CD4-positive, alpha-beta T cell treated with Interleukin-1 beta for 1 hour (primary cell): ENCODE measurements at places on chromosomes 12 and 14.
A peak's percentile ranks its signal among the peaks of the same experiment; 100 is the strongest.

GRCh38 chr12:50556273-50556672 is 51.5 kb downstream of the DIP2B start:
- DNase-seq, result no peak

DNA sequence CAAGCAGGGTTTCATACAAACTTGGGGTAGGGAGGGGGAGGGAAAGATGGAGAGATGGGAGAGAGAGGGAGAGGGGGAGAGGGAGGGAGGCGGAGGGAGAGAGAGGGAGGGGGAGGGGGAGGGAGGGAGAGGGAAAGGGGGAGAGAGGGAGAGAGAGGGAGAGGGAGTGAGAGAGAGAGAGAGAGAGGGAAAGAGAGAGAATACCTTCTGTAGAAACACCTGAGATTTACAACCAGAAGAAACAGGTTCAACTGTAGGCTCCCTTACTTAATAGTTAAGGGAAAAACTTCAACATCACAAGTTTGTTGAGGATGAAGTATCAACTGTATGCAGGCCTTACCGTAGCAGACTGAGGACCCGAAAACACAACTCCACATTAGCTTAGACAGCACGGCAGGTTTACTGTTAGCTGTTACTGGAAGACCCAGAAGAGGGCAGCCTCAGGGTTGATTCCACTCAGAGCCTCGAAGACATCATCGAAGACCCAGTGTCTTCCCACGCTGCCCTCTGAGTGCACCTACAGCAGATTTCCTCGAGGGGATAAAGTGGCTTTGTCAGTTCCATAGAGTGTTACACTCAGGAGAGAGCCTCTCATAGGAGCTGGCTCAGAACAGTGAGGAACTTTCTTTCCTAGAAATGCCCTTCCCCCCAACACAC is 72.4 kb downstream of the NT5DC3 start:
- no peak for DNase-seq

GRCh38 chr12:122085591-122085990 is 7.0 kb downstream of the MLXIP start:
- DNase-seq, result no peak

DNA sequence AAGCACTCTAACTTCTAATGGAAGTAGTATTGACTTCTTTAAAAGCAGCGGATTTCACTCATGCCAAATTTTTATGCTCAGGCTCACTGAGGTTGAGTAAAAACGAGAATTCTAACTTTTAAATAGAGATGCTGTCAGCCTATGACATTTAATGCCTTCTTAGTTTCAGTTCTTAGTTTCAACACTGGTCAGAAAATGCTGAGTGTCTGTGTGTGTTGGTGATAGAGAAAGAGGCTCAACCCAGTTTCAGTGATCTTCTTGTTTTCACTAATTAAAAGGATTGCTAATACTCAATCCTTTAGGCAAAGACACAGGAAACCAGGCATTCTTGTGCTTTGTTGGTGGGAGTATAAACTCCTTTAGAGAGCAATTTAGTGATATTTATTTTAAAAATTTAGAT is 31.0 kb downstream of the PEBP1 start:
- no peak for DNase-seq

DNA sequence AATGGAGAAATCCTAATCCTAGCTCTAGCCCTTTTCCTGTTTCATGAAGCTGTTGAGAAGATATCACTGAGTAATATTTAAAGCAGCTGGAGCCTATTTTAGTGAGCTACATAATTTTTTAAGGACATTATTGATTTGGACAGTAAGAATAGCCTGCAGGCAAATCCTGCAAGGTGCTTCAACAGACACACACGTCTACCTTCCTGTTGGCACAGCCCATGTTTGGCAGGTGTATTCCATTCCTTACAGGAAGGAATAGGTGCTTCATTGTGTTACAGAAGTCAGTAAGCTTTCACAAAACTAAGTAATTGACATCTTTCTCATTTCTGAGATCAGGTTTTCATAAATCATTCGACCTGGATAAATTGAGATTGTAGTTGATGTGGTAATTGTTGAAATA is 50.6 kb downstream of the FOXA1 start:
- no peak for DNase-seq

DNA sequence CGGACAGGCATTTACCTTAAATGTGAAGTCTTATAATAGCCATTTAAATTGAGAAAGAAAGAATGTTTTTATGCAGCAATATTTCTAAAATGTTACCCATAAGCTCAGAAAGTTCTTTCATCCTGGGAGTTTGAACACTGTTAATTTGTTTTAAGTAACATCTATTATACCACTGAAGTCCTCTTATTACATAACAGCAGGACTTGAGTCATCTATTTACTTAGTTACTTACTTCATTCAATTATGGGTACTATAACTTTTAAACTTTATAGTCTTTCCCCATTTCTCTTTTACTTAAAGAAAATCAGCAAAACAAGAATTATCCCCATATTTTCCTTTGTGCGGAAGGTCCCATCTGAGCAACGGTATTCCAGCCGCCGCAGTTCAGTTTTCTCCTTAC is 473.1 kb downstream of the ETNK1 start:
- DNase-seq, result no peak

DNA sequence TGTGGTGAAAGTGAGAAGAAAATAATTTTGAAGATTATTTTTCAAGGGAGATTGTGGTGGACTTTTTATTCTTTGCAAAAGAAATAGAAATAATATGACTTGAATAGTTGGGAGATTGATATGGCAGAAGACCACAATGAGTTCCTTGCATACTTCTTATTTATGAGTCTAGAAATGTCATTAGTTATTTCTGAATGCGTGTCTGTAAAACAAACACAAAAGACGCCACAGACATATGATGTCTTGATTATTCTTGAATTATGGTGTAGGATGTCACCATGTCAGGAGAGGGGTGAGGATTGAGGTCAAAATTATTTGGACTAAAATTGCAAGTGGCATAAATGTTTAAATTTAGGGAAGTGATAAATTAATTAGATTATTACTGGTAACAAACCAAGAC is 440.7 kb upstream of the PDE3A start:
- no peak for DNase-seq

GRCh38 chr14:68976160-68977067 is 2.7 kb downstream of the ACTN1 start:
- no peak for DNase-seq

GRCh38 chr12:32149489-32149888 is 42.8 kb downstream of the BICD1 start:
- DNase-seq, result no peak

DNA sequence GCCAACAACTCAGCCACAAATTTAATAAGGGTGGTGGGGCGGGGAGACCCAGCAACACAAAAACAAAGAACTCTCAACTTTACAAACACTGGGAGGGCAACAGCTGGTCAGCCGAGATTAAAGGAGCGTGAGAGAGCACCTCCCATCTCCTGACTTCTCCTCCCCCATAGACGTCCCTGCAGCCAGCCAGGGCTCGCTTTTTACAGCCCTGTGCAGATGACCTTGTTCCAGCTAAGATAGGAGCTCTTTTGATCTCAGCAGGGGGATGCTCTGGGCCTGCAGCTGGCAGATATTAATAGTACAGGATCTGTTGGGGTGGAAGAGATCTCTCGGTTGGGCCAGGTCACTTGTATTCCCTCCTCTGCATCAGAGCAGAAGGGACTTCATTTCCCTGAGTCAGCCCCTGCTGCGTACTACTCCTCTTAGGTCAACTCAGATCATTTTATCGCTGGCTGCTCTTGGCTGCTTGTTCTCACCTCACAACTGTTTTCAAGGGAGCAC is 475.8 kb downstream of the RAD51B start:
- DNase-seq, result no peak

- no peak for DNase-seq
These were observed 126.4 kb downstream of the RIMBP2 start for GRCh38 chr12:130589540-130590317.

GRCh38 chr12:107515446-107515958 is 170.1 kb upstream of the PWP1 start:
- peak; percentile 16 for DNase-seq

DNA sequence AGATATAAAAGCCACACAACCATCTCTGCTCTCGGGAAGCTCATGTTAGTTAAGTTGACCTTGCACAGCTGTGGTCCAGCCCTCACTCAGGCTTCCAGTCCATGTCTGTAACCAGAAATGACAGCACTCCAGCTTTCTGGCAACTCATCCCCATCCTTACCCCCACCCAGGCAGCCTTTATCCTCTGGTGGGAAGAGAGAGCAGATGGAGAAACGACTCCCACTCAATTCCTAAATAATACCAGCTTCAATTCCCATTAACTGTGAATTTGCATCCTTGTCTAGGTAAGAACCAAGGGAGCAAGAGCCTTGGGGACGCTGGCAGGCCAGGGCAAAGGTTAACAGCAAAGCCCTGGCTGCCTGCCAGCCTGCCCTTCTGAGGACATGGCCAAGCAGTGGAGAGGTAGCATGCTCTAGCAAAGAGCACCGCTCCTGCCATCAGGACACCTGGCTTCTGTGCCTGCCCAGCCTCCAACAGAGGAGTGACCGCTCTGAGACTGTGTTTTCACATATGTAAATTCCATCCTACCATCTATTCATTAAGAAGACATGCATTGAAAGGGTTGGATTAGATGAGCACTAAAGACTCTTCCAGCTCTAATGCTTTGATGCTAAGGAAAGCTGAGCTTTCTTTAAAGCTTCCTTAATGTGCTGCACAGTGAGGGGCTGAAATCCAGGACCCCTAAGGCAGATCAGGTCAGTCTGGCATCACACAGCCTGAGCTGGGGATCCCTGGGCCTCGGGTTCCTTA is 236.1 kb downstream of the GRIN2B start:
- DNase-seq, result no peak

- DNase-seq, result peak; percentile 10
These were observed 581 bp downstream of the PITPNM2 start for GRCh38 chr12:123150275-123150743.

DNA sequence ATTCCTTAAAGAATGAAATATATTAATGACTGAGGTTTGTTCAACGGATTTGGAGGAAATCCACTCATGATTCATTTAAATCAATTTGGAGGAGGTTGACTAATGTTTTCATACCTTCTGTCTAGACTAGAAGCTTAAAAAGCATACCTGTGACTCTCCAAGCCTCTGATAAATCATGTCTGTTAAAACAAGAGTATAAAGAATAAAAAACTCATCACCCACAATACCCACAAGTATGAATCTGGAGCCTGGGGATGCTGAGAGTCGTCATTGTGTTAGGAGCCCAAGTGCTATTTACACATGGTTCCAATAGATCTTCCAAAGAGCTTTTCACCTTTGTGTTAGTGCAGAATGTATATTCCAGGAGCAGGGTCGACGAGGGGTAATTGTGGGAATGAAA is 86.8 kb upstream of the ADAMTS20 start:
- no peak for DNase-seq

- no peak for DNase-seq
These were observed 81.2 kb downstream of the CFAP54 start for GRCh38 chr12:96570579-96570978.

DNA sequence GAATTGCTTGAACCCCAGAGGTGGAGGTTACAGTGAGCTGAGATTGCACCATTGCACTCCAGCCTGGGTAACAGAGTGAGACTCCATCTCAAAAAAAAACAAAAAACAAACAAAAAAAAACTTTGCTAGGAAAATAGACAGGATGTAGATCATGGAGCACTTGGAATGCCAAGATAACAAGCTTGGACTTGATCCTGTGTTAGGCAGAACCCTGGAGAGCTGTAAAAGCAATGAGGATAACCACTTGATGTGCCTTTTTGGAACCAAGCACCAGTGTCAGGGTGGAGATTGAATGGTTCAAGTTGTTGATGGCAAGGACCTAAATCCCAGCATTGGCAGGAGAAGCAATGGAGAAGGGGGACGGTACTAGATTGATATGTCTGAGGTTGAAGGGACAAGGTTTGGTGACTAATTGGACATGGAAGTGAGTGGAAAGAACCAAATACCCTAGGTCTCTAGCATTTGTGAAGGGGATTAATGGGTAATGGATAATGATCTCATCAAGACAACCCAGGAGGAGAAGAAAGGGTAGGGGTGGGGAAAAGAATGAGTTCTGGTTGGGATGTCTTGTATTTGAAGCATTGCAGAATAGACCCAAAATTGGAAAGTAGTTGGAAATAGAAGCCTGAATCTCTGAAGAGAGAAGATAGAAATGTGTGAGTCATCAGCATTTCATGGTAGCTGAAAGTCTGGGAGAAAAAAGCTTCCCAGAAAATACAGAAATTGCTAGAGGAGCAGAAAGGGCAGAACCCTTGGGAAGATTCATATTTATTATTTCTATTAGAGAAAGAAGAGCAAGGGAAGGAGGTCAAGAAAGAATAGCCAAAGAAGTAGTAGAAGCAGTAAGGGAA is 176.7 kb downstream of the NUAK1 start:
- DNase-seq, result no peak

DNA sequence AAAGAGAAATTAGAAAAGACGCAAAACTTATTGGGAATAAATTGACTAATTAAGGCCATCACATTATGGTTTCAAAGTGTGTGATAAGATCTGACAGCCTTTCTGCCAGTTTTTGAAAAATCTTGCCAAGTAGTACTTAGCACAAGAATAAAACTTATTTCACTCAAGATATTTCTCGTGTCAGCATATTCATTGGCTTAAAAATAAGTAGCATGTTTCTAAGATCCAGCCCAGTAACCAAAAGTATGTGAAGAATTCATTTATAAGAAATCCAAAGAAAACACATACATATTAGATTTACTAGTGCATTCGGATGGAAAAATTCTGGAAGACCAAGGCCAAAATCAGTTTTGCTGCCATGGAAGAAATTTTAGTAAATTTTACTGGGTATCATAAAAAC is 1135.0 kb downstream of the GALC start:
- no peak for DNase-seq

DNA sequence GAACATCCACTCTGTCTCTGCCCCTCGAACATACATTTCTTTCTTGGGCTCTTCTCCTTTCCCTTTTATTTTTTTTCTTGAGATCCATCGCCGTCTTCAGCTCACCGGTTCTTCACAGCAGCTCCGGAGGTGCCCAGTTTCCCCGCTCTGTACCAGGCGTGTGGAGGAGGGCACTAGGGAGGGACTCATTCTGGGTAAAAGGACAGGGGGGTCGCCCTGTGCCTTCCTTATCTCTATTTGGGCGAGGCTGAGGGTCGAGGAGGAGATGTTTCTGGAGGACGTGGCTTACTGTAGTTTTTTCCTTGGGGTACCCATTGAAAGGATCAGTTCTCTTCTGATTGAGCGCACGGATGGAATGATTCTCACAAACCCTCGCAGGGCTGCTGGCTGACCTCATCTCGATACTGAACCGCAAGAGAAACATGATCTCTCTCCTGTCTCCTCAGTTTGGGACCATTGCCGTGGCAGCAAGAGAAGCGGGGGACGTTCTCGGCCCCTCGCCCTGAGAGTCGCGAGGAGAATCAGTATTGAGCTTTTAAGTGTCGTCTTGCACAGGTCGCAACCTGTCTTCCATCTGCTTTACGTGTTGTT is 386 bp downstream of the LIN52 start:
- no peak for DNase-seq

DNA sequence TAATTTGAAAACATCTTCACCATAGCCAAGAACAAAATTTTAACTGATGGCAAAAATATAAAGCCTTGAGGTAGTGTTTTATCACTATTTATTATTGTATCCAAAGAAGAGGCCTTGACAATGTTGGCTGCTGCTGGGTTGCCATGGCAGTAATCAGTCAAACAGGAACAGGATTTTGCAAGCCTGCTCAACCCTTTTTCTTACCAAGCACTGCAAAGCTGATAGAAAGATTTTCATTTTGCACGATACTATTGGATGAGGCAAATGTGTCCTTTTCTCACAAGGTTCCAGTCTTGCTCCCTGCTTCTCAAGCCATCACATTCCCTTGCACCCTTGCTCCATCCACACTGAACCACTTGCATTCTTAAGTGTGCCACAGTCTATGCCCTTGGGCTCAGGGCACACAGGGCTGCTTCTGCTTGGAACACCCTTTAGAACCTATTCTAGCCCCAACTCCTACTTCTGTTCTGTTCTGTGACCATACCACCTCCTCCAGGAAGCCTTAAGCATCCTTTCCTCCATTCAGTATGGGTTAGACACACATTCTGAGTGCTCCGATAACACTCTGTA is 76.5 kb upstream of the AMIGO2 start:
- DNase-seq, result peak; percentile 13
